ENCODE measurements at places on chromosomes 2 and 18. TPM values are rescaled to one million over a fixed set of nuclear protein-coding genes. Genes with fewer than 3 reads are reported as not detected.

The SLC4A3 gene
- total RNA-seq = 5.1 TPM

The CCDC74B gene
- total RNA-seq = 26.6 TPM

The SNX17 gene
- 71.6 TPM for total RNA-seq

The IRS1 gene
- total RNA-seq = 11.1 TPM

The RAB6D gene
- total RNA-seq = not detected

The UGT1A9 gene
- not detected for total RNA-seq

The METTL8 gene
- 19.9 TPM for total RNA-seq

The RMC1 gene
- 32.4 TPM for total RNA-seq

The ALPG gene
- total RNA-seq = not detected

The C2orf72 gene
- 0.42 TPM for total RNA-seq

The DHRS9 gene
- 0.22 TPM for total RNA-seq

The PAIP2B gene
- total RNA-seq = 22.1 TPM

The REG1B gene
- 9.0 TPM for total RNA-seq

The RAB17 gene
- 0.63 TPM for total RNA-seq

The IL36B gene
- not detected for total RNA-seq

The UGT1A6 gene
- not detected for total RNA-seq

The RTKN gene
- 83.9 TPM for total RNA-seq

The GPR155 gene
- 16.8 TPM for total RNA-seq

The IL18RAP gene
- total RNA-seq = 0.30 TPM

The ACKR3 gene
- total RNA-seq = 57.6 TPM

The SPP2 gene
- not detected for total RNA-seq

The TFCP2L1 gene
- 0.63 TPM for total RNA-seq

The ST6GAL2 gene
- total RNA-seq = not detected

The AUP1 gene
- total RNA-seq = 207 TPM

The IL36G gene
- not detected for total RNA-seq

The IGFBP5 gene
- 1,859 TPM for total RNA-seq

The GKN1 gene
- not detected for total RNA-seq

The NEU2 gene
- not detected for total RNA-seq

The SLC4A5 gene
- 4.2 TPM for total RNA-seq

The NEDD4L gene
- total RNA-seq = 15.3 TPM

The COL4A4 gene
- total RNA-seq = 5.7 TPM

The OXER1 gene
- total RNA-seq = 1.5 TPM

The FKBP1B gene
- total RNA-seq = 5.4 TPM

The DSG3 gene
- total RNA-seq = not detected

The NETO1 gene
- 0.63 TPM for total RNA-seq

The CASP10 gene
- 9.6 TPM for total RNA-seq

The LYPD6B gene
- not detected for total RNA-seq

The AKAIN1 gene
- not detected for total RNA-seq

The SLC9A2 gene
- not detected for total RNA-seq

The ZNF396 gene
- total RNA-seq = 2.8 TPM

The MEP1B gene
- not detected for total RNA-seq

The RND3 gene
- total RNA-seq = 73.5 TPM

The DCAF17 gene
- total RNA-seq = 25.2 TPM

The TTN gene
- total RNA-seq = 7.6 TPM

The SETBP1 gene
- 38.7 TPM for total RNA-seq

All from tibial nerve (tissue), 4 donors.